NCI-H2029 (cell line): ENCODE measurements at places on chromosomes 6 and 20.

DNA sequence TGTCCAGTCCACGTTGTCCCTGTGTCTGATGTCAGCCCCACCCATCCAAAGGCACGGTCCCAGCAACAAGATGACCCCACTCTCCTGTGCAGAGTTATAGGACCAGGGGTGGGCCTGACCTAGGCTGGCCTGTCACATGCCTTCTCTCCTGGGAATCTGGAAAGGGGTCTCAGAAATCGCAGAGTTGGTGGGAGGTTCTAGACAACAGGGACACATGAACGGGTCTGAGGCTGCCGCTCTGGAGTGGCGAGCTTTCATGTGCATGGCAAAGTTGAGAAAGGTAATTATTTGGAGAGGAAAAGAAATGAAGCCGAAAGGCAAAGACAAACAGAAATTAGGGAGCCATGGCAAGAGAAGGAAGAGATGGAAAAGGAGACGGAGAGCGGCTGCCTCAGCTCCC, 29.5 kb downstream of the BFSP1 start:
- DNase-seq: no peak

DNA sequence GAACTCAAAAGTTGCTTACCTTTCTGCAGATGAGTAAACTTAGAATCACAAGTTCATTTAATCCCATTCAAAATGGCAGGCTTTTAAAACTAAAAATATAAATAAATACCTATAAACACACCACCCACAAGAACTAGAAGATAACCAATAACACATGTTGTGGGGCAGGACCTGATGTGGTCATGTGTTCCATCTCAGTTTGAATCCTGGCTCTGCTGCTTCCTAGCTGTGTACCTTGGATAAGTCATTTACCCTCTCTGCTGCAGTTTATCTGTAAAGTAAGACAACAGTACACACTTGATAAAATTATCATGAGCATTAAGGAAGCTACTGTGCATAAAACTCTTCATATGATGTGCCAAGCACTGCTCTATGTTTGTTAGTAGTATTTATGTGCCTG, 22.0 kb downstream of the TRIM27 start:
- DNase-seq: no peak

DNA sequence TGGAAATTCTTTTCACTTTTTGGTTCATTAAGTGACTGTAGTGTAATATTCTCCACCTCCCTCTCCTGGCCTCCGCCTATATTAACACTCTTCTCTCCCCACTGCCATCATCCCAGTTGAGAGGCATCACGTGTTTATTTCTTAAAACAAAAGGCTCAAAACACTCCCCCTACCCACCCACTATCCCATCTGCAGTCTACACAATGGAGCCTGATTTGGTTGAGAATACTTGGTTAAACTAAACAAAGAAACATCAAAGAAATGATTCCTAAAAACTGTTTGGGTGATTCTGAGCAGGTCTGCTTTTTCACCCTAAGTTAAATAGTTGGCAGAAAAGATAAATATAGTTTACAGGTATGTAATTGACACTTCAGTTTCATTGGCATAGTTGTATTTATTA, 5.9 kb downstream of the TFAP2B start:
- DNase-seq: no peak

DNA sequence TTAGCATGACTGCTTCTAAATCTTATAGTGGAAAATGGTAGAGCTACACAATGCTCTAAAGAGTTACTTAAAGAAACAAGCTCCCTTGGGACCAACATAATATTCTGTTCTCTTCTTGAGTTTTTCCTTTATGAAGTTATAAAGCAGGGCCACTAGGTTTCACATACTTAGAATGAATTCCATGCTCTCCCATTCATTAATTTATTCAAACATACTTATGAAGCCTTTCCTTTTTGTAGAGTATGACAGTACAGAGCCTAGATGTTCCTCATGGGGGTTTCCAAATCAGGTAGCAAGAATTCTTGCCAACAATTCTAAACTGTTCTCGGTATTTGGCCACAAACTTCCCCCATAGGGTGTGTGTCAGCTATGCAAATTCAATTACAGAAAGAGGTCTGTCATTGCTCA, 20.6 kb upstream of the FABP7 start:
- DNase-seq: no peak

- DNase-seq: no peak
Observed at GRCh38 chr6:25312034-25312620, 33.0 kb downstream of the CARMIL1 start.
